Liver (tissue), 10 donors: ENCODE measurements at places on chromosomes 2 and 18. TPM values are rescaled to one million over a fixed set of nuclear protein-coding genes. Genes with fewer than 3 reads are reported as not detected.

The AQP4 gene
- polyA plus RNA-seq = 0.07 TPM

The ZNF512 gene
- polyA plus RNA-seq = 6.2 TPM

The TMEM247 gene
- polyA plus RNA-seq = not detected

The HNMT gene
- 44.4 TPM for polyA plus RNA-seq

The POTEE gene
- 0.07 TPM for polyA plus RNA-seq

The CFAP65 gene
- not detected for polyA plus RNA-seq

GRCh38 chr2:10331702-10332401, 29.1 kb downstream of the HPCAL1 start:
- no peaks in the 10 kb centered on the region for H3K27me3 ChIP-seq
- H3K36me3 ChIP-seq = no peaks in the 10 kb centered on the region
- peak overlapping the region; percentile 72 for H3K27ac ChIP-seq
- DNase-seq = no peak
- H3K4me3 ChIP-seq = no peak overlapping the region

DNA sequence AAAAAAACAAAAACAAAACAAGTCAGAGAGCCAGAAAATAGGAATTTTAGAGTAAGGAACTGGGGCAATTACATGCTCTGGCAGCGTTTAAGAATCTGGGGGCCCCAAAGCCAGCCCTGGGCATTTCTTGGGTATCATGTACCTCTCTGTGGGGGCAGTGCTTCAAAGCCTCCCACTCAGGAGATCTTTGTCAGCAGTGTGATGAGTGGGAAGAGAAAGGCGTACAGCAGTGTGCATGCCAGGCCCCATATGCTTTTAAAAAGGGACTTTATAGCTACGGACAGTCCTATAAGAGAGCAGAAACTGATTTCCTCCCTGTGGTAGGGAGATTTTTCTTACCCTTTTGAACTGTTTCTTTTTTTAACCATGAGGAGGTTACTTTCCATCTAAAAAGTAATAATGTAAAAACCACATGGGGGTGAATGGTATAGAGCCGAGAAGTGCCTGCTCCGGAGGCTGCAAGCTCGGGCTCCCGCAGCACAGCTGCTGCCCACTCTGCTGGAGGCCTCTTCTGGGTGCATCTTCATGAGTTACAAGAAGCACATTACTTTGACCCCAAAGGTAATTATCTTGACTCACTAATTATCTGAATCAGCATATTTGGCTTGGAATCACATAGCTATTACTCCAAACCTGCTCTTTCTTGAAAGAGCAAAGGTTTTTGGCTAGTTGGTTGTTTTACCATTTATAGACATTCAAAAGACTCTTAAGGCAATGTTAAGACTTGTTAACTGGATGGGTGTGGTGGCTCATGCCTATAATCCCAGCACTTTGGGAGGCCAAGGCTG, 46.4 kb downstream of the PROC start:
- H3K4me1 ChIP-seq = no peaks in the 10 kb centered on the region
- no peak for DNase-seq
- no peaks in the 10 kb centered on the region for H3K36me3 ChIP-seq
- no peak overlapping the region for H3K27ac ChIP-seq
- H3K4me3 ChIP-seq = no peak overlapping the region

GRCh38 chr2:119826370-119826961, 66.7 kb downstream of the PTPN4 start:
- H3K4me1 ChIP-seq = no peaks in the 10 kb centered on the region
- no peak overlapping the region for H3K27ac ChIP-seq
- no peak for DNase-seq
- H3K27me3 ChIP-seq = no peaks in the 10 kb centered on the region
- no peak overlapping the region for H3K4me3 ChIP-seq

GRCh38 chr2:37816686-37817085, 108.4 kb upstream of the RMDN2 start:
- H3K27me3 ChIP-seq = no peaks in the 10 kb centered on the region
- no peak overlapping the region for H3K27ac ChIP-seq
- no peak overlapping the region for H3K4me3 ChIP-seq
- no peaks in the 10 kb centered on the region for H3K36me3 ChIP-seq
- no peak for DNase-seq

DNA sequence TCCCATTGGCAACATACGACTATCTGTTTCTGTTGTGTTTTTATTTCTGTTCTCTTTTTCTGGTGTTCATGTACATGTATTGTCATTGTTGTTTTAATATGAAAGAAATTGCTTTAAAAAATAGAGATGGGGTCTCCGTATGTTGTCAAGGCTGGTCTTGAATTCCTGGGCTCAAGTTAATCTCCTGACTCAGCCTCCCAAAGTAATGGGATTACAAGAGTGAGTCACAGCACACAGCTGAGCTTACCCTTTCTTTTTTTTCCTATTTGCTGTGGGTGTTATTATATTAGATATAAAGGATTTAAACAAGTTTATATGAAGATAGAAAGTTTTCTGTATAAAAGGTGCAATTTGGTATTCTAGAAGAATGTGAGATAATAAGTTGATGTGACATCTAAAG, 554.6 kb downstream of the DSC3 start:
- no peak for DNase-seq
- H3K36me3 ChIP-seq = no peaks in the 10 kb centered on the region
- H3K4me3 ChIP-seq = no peak overlapping the region

DNA sequence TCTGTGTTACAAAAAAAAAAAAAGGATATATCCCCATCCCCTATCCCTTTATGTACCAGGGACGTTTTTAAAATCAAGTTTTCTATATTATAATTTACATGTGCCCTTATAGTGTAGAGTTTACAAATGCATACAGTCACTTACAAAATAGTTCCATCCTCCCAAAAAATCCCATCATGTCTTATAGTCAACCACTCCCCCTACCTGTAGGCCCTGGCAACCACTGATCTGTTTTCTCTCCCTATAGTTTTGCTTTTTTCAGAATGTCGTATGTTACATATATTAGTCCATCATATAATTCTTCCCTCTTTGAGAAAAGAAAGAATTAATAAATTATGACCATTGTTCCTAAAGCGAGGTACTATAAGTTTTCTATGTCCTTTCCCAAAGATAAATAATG, 17.8 kb downstream of the CFAP210 start:
- H3K4me3 ChIP-seq = no peak overlapping the region
- H3K27me3 ChIP-seq = no peaks in the 10 kb centered on the region
- H3K27ac ChIP-seq = no peak overlapping the region
- no peak for DNase-seq

DNA sequence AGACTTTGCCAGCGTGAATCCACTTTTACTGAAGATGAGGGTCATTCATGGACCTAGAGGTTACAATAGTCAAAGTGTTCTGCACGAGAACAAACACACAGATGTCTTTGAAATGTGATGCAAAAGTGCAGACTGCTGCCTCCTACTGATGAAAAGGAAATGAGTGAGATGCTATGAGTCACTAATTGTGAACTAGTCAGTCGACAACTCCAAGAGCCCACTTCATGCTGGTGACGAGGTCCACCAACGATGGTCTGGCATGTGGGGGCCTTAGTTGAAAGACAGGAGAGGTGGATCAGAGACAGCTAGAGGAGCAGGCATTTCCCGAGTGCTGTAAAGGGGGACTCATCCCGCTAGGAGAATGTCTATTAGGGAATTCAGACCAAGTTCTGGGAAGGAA, 17.1 kb upstream of the ZNF236 start:
- no peak overlapping the region for H3K4me3 ChIP-seq
- H3K4me1 ChIP-seq = peaks cover 2% of the 10 kb centered on the region
- DNase-seq = no peak
- H3K36me3 ChIP-seq = no peaks in the 10 kb centered on the region

DNA sequence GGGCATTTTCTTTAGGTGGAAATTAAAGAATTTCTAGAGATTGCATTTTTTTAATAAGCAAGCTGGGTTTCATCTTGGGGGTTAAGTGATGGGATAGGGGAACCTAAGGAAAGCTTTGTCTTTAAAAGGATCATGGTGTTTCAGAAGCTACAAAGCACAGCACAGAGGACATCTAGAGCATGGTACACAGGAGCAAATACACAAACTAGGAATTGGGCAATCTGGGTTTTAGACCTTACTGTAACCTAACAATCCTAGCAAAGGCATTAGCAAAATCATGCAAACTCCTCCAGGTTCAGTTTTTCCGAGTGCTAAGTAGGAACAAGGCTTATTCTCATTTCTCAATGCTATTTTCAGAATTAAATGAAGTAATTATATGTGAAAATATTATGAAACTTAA, 134.1 kb downstream of the CD226 start:
- DNase-seq = no peak
- H3K4me3 ChIP-seq = no peak overlapping the region
- no peaks in the 10 kb centered on the region for H3K27me3 ChIP-seq
